ENCODE measurements at places on chromosomes 3 and 15.

GRCh38 chr3:20324664-20325478 lies 138.9 kb upstream of the SGO1 start:
- DNase-seq: no peak

- DNase-seq: no peak
These were observed 4.0 kb downstream of the TNK2 start for GRCh38 chr3:195904368-195904767.

GRCh38 chr3:128559486-128560225 lies 66.7 kb upstream of the GATA2 start:
- no peak for DNase-seq

- DNase-seq: no peak
These were observed 32.4 kb downstream of the CCDC12 start for GRCh38 chr3:46944191-46944590.

DNA sequence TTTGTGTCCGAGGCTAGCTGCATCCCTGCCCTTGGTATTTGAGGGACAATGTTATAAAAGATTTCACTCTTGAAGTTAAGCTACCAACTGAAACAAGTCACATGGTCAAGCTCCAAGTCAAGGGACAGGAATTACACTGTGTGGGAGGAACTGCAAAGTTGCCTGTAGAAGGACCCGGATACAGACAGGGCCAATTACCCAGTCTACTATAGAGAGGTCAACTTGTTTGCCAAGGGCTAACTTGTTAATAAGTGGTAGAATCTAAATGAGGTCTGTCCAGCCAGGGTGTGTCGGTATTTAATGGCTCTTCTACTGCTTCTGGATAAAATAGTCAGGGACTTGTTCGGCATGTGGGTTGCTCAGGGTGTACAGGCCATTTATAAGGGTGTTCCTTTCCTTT lies 55.7 kb downstream of the PTPRG start:
- DNase-seq: peak; percentile 78

DNA sequence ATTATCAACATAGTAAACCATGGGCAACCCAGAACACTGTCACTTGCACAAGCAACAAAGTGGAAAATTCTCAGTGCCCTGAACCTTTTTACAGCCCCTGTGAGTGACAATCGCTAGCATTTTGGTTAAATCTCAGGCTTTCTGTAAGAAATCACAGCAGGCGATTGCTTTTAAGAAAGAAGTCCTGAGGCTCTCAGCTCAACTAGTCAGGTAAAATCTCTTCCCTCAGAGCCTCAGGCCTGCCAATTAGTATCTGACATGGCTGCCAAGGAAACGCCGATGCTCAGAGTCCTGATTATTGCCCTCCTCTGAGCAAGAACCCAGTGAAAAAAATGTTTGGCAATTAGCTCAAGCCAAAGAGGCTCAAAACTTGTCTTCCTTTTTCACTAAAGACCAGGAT lies 530.8 kb downstream of the DIPK2A start:
- DNase-seq: no peak

DNA sequence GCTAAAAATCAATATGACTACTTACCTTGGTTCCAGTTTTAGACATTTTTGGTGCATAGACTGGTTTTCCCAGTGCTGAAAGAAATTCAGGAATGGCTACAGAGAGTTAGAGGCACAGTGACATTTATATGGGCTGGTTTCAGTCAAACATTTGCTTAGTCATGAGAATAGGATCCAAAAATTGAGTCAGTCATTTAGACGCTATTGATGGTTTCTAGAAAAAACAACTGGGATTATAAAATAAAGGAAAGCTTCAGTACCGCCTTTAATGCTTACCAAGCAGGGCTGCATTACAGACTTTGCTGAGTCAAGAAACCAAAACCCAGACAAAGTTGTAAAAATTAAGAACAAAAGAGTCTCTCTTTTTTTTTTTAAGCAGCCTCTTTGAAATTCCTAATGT lies at the start of gene CRYGS:
TSS of gene CRYGS (minus strand) at position 100 of the 400 bp plus-strand sequence. CDS start at position 46, 54 bp downstream.
- no peak for DNase-seq

DNA sequence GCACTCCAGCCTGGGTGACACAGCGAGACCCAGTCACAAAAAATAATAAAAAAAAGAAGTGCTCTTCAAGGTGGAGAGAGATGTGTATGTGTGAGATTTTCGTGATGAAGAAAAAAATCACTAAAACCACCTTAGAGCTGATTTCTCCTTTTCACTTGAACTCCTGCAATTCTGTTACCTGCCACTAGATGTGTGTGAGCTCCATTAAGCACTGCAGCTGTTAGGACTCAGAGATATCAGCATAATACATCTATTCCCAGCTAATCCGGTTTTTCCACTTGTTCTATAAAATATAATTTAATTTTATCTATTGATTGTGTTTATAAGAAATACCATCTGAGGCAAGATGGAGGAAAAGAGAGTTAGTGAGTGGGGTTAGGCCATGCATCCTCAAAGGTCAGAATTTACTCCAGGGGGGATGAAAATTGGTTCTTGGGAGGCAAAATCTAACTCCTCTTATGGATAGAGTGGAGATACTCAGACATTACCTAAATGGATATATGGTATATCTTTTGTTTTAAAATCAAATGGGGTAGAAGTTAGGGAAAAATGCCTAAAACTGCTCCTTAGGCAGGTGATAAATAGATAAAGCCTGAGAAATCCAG lies 152.7 kb downstream of the IL20RB start:
- DNase-seq: peak; percentile 12

- no peak for DNase-seq
These were observed 124.2 kb downstream of the SHQ1 start for GRCh38 chr3:72724070-72724469.

DNA sequence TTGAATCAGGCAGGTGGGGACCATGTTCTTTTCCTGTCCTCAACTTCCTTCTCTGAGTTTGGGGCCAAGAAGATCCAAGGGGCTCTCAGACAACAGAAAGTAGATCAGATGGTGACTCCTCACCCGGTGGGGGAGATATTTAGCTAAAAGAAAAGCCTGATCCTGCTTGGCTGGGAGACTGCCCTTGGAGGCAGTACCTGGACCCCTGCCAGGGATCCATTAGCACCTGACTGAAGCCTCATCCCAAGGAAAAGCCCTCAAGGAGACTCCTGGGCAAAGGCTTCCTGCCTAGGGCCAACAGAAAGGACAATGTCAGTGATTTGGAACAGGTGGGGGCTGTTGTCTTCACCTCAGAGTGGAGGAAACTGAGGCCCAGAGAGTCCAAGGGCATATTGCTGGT lies 33.5 kb upstream of the HHATL start:
- no peak for DNase-seq

DNA sequence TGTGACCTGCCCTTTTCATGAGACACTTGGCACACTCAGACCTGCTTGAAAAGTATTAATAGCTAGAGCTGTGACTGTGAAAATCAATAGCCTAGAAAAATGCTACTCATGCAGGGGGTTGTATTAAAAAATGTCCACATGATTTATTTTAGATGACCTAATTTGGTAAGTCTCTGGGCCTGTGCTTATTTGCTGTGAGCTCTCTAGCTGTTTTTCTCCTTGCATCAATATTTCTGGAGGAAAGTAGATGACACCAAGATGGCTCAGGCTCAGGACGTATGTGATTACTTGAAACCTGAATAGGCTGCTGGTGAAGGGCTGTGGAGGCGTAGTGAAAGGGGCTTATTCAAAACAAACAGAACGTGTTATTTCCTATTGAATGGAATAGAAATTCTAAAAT lies 29.5 kb downstream of the KCNAB1 start:
- no peak for DNase-seq

- no peak for DNase-seq
These were observed 9.0 kb upstream of the SELENOT start for GRCh38 chr3:150594150-150594549.

Measured in small intestine (tissue), 16 donors.